ENCODE measurements at places on chromosomes 16 and 17. TPM values are rescaled to one million over a fixed set of nuclear protein-coding genes. Genes with fewer than 3 reads are reported as not detected.
A peak's percentile ranks its signal among the peaks of the same experiment; 100 is the strongest.

The CCL2 gene
- under 0.01 TPM for total RNA-seq

The GRAPL gene
- 7.3 TPM for total RNA-seq

The BAIAP2 gene
- total RNA-seq = 5.1 TPM

The SCNN1G gene
- total RNA-seq = under 0.01 TPM

The HOXB4 gene
- 6.5 TPM for total RNA-seq

The PGAP6 gene
- 88.3 TPM for total RNA-seq

The KRT12 gene
- total RNA-seq = not detected

The SEZ6L2 gene
- 1.3 TPM for total RNA-seq

The CES3 gene
- 4.6 TPM for total RNA-seq

The C16orf96 gene
- total RNA-seq = 0.27 TPM

The SLC5A10 gene
- total RNA-seq = 0.81 TPM

The ASPHD1 gene
- 0.27 TPM for total RNA-seq

The ZPBP2 gene
- total RNA-seq = not detected

The KRT33A gene
- total RNA-seq = not detected

The SLC26A11 gene
- 0.27 TPM for total RNA-seq

The FHOD1 gene
- total RNA-seq = 45.8 TPM

The ZNF319 gene
- 11.0 TPM for total RNA-seq

GRCh38 chr17:63270610-63271009 is 175.5 kb downstream of the CYB561 start:
- no peak for DNase-seq

GRCh38 chr17:57861000-57861789 is 11.4 kb upstream of the MRPS23 start:
- DNase-seq = peak; percentile 64

GRCh38 chr16:11088074-11088730 is 143.8 kb downstream of the CLEC16A start:
- DNase-seq = no peak

DNA sequence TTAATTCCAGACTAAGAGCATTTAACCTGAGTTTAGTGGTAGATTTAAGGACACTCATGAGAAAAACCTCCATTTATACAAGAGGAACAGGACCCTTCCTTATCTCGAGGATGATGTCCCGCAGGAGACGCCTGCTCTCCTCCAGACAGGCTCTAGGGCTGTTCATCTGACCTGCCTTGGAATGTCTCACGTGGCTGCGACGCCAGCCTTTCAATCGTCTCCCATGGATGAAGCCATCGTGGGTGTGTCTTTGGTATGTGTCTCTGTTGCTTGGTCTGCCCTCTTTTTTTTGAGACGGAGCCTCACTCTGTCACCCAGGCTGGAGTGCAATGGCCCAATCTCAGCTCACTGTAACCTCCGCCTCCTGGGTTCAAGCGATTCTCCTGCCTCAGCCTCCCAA is 16.5 kb downstream of the CHMP6 start:
- DNase-seq = no peak

GRCh38 chr17:40443988-40444899 is 994 bp downstream of the IGFBP4 start:
- DNase-seq = no peak

GRCh38 chr17:48102043-48102750 is 919 bp upstream of the CBX1 start:
- no peak for DNase-seq

- DNase-seq = peak; percentile 17
Observed at GRCh38 chr16:60945225-60945624, 1091.0 kb downstream of the CDH8 start.

GRCh38 chr17:173166-173911 is 8.1 kb downstream of the DOC2B start:
- DNase-seq = no peak

- DNase-seq = no peak
Observed at GRCh38 chr17:68714676-68715075, 113.5 kb upstream of the FAM20A start.

DNA sequence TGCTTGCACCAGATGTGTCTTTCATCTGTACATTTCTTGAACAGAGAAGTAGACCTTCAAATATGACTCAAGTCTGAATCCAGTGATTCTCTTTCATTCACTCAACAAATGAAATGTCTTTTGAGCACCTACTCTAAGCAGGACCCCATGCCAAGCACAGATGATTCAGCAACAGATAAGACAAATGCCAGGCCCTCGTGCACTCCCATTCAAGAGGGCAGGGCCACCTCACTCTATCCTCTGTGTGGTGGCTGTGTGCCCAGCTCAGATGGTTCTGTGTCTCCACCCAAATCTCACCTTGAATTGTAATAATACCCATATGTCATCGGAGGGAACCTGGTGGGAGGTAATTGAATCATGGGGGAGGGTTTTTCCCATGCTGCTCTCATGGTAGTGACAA is 74.1 kb upstream of the NKD1 start:
- DNase-seq = no peak

- no peak for DNase-seq
Observed at GRCh38 chr16:24769806-24770205, 40.4 kb downstream of the TNRC6A start.

- DNase-seq = peak; percentile 47
Observed at GRCh38 chr17:80195671-80196529, 24.2 kb downstream of the SGSH start.

DNA sequence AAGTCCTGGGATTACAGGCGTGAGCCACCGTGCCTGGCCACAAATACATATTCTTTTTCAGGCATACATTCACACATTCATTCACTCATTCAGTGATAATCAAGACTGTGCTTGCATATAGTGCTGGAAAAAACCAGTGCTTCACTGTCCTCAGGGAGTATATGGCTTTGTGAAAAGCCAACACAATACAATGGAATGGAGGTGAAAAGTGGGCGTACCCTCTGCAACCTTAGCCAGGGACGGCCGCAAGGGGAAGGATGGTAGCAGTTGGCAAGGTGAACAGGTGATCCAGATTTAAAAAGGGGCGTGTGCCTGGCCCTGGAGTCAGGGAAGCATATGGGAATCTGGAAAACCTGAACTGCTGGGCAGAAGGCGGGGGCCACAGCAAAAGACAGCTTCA is 18.1 kb upstream of the GAN start:
- DNase-seq = no peak

DNA sequence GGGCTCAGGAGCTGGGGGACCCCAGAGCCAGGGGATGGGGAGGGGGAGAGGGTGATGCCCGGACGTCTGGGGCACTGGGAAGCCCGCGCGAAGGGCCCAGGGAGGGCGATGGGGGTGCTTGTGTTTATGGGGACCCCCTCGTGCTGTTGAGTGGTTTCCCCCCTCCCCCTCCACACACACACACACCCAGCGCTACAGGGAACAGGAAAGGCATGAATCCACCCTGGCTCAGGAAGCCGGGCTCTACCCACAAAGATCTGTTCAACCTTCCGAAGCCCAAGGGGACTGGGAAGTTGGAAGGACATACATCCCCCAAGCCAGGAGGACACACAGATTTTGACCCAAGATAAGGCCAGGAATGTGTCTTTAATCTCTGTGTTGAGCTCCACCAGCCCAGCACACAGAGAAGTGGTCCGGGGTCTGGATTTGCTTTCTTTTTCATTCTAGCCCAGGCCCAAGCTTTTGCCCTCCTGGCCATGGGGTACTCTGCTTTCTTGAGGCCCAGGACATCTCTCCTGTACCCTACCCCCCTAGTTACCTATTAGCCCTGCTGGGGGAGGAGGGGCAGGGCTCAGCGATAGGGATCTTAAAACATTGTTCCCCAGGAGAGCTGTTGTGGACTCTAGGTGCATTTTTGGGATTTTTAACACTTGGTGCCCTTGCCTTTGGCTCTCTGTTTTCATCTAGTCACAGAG is 1.2 kb downstream of the UBALD2 start:
- DNase-seq = no peak

GRCh38 chr17:4235372-4236279 is 28.2 kb downstream of the ANKFY1 start:
- DNase-seq = no peak

DNA sequence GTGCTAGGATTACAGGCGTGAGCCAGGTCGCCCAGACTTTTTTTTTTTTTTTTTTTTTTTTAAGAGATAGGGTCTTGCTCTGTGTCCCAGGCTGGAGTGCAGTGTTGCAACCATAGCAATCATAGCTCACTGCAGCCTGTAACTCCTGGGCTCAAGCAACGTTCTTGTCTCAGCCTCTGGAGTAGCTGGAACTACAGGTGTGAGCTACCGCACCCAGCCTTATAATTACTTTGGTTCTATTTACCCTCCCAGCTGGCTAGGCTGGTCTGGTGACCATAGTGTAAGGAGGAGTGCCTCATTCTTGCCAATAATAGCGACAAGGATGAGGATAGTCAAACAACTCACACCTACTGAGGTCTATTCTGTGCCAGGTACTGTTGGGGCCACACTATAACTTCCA is 39.6 kb upstream of the USP7 start:
- DNase-seq = no peak

GRCh38 chr16:30967795-30968194 is 10.2 kb downstream of the SETD1A start:
- no peak for DNase-seq

DNA sequence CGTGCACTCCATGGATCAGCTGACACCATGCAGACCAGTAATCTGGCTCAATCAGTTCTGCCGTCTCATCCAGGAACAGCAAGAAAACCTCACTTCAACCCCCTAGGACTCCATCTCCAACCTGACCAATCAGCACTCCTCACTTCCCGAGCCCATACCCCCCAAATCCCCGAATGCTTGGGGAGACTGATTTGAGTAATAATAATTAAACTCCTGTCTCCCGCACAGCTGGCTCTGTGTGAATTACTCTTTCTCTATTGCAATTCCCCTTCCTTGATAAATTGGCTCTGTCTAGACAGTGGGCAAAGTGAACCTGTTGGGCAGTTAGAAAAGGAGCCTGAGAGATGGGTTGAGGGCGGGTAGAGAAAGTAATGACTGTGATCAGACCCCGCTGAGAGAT is 320.0 kb downstream of the HAPSTR1 start:
- DNase-seq = no peak

DNA sequence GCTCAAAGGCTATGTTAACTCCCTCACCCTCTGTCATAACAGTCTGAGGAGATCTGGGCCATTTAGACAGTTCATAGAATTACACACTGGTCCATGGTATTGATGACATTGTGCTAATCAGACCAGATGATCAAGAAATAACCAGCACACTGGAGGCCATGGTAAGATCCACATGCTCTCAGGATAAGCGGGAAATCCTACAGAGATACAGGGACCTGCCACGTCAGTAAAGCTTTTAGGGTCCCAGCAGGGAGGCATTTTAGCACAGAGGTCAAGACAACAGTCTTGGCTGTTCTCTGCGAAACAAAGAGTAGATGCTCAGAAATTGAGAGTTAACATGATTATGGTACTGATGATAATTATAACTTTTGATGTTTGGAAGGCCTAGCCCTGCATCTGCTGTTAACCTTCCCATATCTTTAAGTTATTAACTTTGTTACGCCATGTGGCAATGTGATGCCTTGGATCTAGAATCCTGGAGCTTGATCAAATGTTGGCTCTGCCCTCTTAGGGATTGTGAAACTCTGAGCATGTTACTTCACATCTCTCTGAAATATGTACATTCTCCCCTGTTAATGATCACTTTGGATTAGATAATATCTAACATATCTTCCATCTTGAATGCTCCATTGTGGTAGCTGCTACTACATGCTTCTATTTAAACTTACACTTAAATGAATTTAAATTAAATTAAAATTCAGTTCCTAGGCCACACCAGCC is 172.0 kb upstream of the SOX9 start:
- DNase-seq = no peak

- no peak for DNase-seq
Observed at GRCh38 chr17:57890857-57891232, 41.0 kb upstream of the MRPS23 start.

DNA sequence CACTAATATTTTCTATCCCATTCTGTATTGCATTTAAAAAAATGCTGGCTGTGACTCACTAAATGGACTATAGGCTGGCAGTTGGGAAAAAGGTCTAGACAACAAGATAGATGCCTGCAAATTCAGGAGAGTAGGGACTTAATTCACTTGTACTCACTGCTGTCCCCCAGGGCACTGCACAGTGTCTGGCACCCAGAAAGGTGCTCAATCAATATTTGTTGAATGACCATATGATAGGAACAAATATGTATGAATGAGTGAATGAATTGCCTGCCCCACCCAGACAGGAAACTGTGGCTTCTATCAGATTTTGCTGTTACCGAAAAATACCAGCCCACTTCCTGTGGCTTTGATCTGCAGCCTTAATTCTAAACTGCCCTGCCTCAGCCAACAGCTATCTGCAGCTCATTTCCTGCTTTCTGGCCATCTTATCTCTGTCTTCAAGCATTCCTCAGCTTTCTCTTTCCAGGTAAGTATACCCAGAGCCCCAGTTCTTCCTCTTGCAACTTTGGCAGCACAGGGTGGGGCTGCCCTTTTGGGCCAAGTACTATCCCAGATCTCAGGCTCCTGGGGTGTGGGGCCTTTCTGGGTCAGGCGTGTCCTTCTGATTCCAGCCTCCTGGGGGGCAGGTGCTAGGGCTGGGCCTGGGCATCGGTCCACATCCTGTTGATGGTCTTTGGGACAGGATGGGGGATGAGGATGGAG is 15.3 kb upstream of the TNS4 start:
- peak; percentile 76 for DNase-seq

- DNase-seq = no peak
Observed at GRCh38 chr16:54208237-54208636, 78.3 kb downstream of the IRX3 start.

GRCh38 chr17:71919186-71919585 is 201.6 kb upstream of the SOX9 start:
- no peak for DNase-seq

GRCh38 chr17:47687748-47688147 is 6.2 kb upstream of the TBKBP1 start:
- DNase-seq = no peak

DNA sequence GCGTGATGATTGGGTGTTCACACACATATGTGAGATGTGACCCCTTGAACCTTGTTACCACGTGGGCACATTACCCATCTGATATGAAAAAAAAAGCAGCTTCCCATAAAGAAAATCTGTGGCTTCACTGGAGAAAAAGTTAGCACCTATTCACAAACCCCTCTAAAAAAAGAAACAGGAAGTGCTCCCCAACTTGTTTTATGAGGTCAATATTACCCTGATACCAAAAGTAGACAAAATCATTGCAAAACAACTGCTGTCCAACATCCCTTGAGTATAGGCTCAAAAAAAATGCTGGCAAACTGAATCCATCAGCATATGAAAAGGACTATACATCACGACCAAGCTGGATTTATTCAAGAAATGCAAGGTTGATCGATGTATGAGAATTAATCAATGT is 99.7 kb upstream of the RBL2 start:
- DNase-seq = no peak

DNA sequence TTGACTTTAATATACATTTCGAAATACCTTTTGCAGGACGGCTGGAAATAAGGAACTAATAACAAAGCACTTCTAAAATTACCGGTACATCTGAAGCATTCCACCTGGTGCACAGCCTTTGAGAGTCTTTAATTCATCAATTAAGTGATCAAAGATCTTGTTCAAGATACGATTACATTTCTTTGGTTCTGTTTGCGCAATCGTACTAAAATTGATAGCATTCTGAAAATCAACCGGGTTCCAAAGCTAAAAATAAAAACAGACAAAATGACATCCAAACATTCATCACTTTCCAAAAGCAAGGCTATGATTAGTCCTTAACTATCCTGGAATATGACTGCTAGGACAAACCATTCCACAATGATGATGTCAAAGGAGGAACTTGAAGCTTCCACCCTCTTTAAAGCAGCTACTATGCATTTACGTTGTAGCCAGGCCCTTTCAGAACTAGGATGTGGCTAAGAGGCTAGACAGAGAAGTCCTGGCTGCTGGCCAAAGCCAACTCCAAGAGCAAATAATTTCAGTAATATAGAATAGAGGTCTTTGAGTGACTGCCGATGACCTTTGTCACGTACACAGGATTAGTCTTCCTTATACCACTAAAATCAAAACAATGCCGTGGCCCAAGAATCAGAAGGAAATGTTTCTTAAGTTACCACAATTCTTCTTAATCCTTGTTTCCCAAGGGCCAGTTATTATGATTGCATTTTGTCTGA is 299.8 kb upstream of the PSMD7 start:
- no peak for DNase-seq
